ENCODE measurements at places on chromosomes 7 and 10. TPM values are rescaled to one million over a fixed set of nuclear protein-coding genes. Genes with fewer than 3 reads are reported as not detected.

The POLL gene
- 31.5 TPM for total RNA-seq

The ZNF239 gene
- 3.6 TPM for total RNA-seq

The FAM237B gene
- not detected for total RNA-seq

The SLC18A3 gene
- total RNA-seq, result not detected

The LRRC18 gene
- not detected for total RNA-seq

The MAT1A gene
- total RNA-seq, result not detected

The FBXO24 gene
- total RNA-seq, result 0.65 TPM

The BTBD16 gene
- not detected for total RNA-seq

The DEPP1 gene
- total RNA-seq, result 11.5 TPM

The SPAM1 gene
- total RNA-seq, result not detected

The LGI1 gene
- not detected for total RNA-seq

The WASL gene
- 16.8 TPM for total RNA-seq

The AKR1D1 gene
- not detected for total RNA-seq

The TLL2 gene
- 0.26 TPM for total RNA-seq

The DNAJC1 gene
- 85.3 TPM for total RNA-seq

The GPR37 gene
- total RNA-seq, result 6.5 TPM

The RPEL1 gene
- 0.13 TPM for total RNA-seq

The ASB15 gene
- total RNA-seq, result not detected

The PRF1 gene
- not detected for total RNA-seq

The TMEM236 gene
- total RNA-seq, result not detected

The DLD gene
- total RNA-seq, result 29.5 TPM

The TCERG1L gene
- not detected for total RNA-seq

The CPA4 gene
- 3.1 TPM for total RNA-seq

The SGCE gene
- 59.2 TPM for total RNA-seq

The MMD2 gene
- total RNA-seq, result not detected

The GARIN1A gene
- total RNA-seq, result 0.32 TPM

The SKAP2 gene
- 27.4 TPM for total RNA-seq

The ACSM6 gene
- total RNA-seq, result not detected

The GPR26 gene
- not detected for total RNA-seq

The MBL2 gene
- not detected for total RNA-seq

The CYP3A4 gene
- not detected for total RNA-seq

The PTPRZ1 gene
- total RNA-seq, result not detected

The PIK3AP1 gene
- 0.78 TPM for total RNA-seq

The STEAP2 gene
- 19.6 TPM for total RNA-seq

The MAPK8 gene
- 34.7 TPM for total RNA-seq

The ZCWPW1 gene
- total RNA-seq, result 1.8 TPM

The PNLIP gene
- not detected for total RNA-seq

The MNX1 gene
- not detected for total RNA-seq

The OR6B1 gene
- not detected for total RNA-seq

The EZH2 gene
- 9.8 TPM for total RNA-seq

The PIK3CG gene
- total RNA-seq, result 0.13 TPM

The PSTK gene
- 5.7 TPM for total RNA-seq

The ATOH7 gene
- 0.48 TPM for total RNA-seq

The CALCR gene
- not detected for total RNA-seq

The GPR15LG gene
- total RNA-seq, result not detected

The ACHE gene
- 1.7 TPM for total RNA-seq

The RBM20 gene
- total RNA-seq, result 1.2 TPM

The SMO gene
- total RNA-seq, result 32.0 TPM

The PAX4 gene
- not detected for total RNA-seq

The FXYD4 gene
- not detected for total RNA-seq

The UPK3B gene
- not detected for total RNA-seq

The AMPH gene
- 2.8 TPM for total RNA-seq

The HOXA10 gene
- not detected for total RNA-seq

The LMOD2 gene
- not detected for total RNA-seq

The ADAM22 gene
- 0.52 TPM for total RNA-seq

The MET gene
- total RNA-seq, result 11.2 TPM

The VSTM4 gene
- 6.6 TPM for total RNA-seq
